ENCODE measurements at places on chromosomes 1 and 21. TPM values are rescaled to one million over a fixed set of nuclear protein-coding genes. Genes with fewer than 3 reads are reported as not detected.

FMO5 gene
- polyA plus RNA-seq: 0.69 TPM

SPATA6 gene
- 1.3 TPM for polyA plus RNA-seq

LRRC53 gene
- polyA plus RNA-seq: not detected

MAP10 gene
- 0.52 TPM for polyA plus RNA-seq

Measured in esophagus (tissue), 2 donors.